Esophagus mucosa (tissue), 1 donor: ENCODE measurements at places on chromosomes 5 and 9.

- ATAC-seq = no peak
These were observed 125.8 kb upstream of the SHB start for GRCh38 chr9:38194870-38195269.

DNA sequence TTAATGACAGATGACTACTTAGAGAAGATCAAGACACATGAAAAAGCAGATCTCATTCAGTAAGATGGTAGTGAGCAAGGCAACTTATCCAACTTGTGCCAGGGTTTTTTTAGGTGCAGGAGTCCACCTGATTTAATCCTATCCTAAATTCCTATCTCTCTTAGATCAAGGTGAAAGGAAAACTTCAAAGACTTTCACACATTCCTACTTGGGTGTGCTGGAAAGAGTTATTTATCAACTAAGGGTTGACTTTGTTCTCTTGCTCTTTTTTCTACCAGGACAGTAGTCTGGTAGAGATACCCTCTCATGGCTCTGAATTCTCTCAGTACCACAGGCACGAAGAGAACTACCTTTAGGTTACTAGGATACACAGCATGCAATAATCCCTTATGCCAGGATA lies 18.2 kb downstream of the TUT7 start:
- no peak for ATAC-seq

GRCh38 chr5:157820593-157821252 lies 38.2 kb downstream of the CLINT1 start:
- ATAC-seq = no peak

GRCh38 chr5:124103671-124104070 lies 591.7 kb downstream of the CSNK1G3 start:
- peak; percentile 65 for ATAC-seq

DNA sequence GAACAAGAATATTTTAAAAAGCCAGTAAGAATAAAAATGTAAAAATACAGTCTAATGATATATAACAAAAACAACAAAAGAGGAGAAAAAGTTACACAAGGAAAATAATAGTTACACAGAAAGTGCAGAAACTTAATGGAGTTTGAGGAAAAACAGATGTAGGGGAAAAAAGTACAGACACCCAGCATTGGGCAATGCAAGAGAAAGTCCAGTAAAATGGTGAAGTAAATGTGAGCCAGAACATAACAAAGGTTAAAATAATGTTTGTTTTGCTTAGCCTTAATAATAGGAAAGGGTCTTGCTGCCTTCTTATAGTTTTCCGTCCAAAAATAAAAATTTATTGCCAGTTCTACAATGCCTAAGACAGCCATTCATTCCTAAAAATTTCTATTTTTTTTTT lies 364.2 kb downstream of the NNT start:
- no peak for ATAC-seq

GRCh38 chr5:61599370-61600122 lies 267.5 kb downstream of the ZSWIM6 start:
- no peak for ATAC-seq
